ENCODE measurements at places on chromosomes 7 and 10. TPM values are rescaled to one million over a fixed set of nuclear protein-coding genes. Genes with fewer than 3 reads are reported as not detected.

GRCh38 chr10:88232029-88232895, 350.9 kb downstream of the RNLS start:
- DNase-seq: no peak

- no peak for DNase-seq
Measured at GRCh38 chr10:95761939-95762492, 6.1 kb downstream of the ENTPD1 start.

DNA sequence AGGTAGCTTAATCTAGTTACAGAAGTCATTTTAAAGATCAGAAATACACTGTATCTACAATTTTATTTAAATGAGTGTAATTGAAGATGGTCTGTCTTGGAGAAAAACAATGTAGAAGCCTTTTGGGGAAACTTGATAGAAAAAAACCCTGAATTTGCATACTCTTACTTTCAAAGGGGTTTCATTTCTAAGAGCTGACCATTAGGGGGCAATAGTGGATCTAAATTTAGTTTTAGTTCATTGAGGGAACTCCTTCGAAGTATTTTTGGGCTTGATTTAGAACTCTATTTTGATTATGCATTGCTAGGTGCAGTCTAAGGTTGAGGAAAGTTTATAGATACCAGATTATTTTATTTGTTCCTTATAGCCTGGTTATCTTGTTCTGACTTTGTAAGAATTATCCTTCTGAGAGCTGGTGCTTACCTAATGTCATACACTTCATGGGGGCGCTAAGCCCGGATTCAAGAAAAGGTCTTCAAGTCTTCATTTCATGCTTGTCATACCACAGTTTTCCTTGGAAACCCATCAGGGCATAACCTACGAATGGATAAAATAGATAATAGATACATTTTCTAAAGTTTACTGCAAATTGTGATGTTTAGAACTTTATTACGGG, 69.1 kb upstream of the MXI1 start:
- no peak for DNase-seq

- DNase-seq: peak; percentile 42
Measured at GRCh38 chr10:68550747-68551411, 9.3 kb upstream of the TET1 start.

GRCh38 chr7:3082831-3083230, 39.2 kb upstream of the CARD11 start:
- DNase-seq: no peak

The ZNF503 gene
- total RNA-seq: 16.8 TPM

The SMKR1 gene
- not detected for total RNA-seq

The KLLN gene
- total RNA-seq: 1.0 TPM

The C10orf62 gene
- total RNA-seq: not detected

GRCh38 chr10:47359626-47360418, 11.7 kb downstream of the RBP3 start:
- DNase-seq: no peak

DNA sequence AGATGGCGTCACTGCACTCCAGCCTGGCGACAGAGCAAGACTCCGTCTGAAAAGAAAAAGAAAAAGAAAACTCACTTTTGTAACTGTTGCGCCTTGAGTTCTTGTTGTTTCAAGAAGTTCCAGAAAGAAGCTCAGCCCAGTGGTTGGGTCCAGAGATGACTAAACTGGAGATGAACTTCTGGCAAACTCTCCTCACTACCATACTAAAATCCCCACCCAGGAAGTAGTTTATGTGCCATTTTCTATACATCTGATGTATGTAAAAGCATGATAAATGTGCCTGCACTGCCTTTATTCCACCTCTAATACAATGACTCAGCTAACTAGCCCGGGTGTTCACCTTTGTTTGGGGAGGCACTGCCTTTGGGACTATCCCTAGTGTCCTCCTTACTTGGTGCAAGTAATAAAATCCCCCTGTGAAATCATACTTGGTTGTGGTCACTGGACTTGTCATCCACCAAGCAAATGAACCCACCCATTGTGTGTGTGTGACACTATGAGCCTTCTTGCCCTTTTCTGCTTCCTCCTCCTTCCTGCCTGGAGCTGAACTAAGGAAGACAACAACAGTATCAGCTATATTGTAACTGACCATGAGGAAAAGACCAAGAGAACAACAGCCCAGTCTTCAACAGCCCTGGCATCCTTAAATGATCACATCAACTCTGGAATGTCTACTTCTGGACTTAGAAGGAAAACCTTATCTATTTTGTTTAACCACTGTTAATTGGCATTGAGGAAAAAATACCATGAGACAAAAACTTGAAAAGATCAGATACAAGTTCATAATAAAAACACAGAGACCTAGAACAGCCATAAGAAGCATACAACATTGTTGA, 33.6 kb downstream of the JMJD1C start:
- DNase-seq: no peak

DNA sequence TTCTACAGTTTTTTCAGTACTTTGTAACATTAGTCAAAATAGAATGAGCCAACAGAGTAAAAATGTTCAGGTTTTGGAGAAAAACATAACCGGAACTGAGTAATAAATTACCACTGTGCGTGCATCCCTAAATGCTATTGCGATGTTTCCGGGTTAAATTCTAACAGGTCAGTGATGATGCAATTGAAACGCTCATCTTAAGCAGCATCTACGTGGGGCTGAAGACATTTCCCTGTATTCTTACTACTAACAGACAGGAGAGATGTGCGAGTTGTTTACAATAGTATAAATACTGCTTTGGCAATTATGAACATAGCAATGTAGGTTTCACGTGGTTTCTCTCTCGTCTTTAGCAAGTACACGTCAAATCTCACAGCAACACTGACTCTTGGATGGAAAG, 149.4 kb downstream of the USP6NL start:
- no peak for DNase-seq

- peak; percentile 68 for DNase-seq
Measured at GRCh38 chr10:69845574-69846292, 44.0 kb downstream of the COL13A1 start.

The AKR1B1 gene
- 87.8 TPM for total RNA-seq

GRCh38 chr10:91198781-91199180, 21.7 kb upstream of the PCGF5 start:
- DNase-seq: peak; percentile 34

The PKD1L1 gene
- 0.14 TPM for total RNA-seq

GRCh38 chr10:6516281-6516928, 63.7 kb downstream of the PRKCQ start:
- no peak for DNase-seq

The AOC1 gene
- 0.68 TPM for total RNA-seq

DNA sequence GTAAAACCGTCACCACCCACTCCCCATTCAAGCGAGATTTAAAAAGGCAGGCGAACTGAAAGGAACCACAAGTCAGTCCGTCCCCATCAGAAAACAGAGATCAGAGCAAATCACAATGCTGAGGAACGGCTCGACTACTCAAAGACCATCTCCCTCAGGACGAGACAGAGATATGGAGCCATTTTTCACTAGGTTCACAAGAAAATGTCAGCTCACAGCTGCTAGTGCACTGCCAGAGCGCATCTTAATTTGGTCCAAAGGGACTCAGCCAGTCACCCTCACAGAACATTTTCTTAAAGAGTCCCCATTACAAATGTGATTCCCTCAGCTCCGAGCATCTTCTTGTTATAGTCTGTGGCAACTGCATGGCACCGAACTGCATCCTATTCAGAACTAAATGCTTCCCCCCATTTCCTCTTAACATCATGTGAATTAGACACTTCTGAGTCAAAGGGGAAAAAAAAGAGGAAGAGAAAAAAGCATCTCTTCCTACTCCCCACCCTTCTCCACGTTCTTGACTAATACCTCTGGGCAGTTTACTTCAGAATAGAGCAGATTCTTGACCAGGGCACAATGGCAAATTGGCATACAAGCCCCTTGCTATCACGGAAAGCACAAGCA, 683.9 kb downstream of the MAGI2 start:
- DNase-seq: no peak

The TDRD1 gene
- not detected for total RNA-seq

- DNase-seq: no peak
Measured at GRCh38 chr7:128783143-128783861, 7.7 kb upstream of the OPN1SW start.

DNA sequence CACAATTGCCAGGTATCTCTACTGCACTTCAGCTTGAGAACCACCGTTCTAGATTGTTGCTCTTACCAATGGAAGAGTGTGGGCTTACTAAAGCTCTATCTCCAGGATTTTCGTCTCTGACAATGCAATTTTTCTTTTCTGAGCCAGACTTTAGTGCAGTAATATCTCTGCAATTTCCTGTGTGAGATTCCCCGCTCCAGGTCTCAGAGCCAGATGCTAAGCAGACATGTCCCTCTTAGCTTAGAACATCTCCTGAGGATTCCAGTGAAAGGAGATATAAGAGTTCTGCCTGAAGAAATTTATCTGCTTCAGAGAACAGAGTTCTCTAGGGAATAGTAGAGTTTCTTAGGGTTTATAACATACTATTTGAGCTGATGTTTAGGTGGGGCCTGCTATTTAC, 82.0 kb downstream of the SND1 start:
- DNase-seq: no peak

The AVPI1 gene
- 17.2 TPM for total RNA-seq

The FAM171A1 gene
- total RNA-seq: 32.0 TPM

The PPIF gene
- 80.6 TPM for total RNA-seq

DNA sequence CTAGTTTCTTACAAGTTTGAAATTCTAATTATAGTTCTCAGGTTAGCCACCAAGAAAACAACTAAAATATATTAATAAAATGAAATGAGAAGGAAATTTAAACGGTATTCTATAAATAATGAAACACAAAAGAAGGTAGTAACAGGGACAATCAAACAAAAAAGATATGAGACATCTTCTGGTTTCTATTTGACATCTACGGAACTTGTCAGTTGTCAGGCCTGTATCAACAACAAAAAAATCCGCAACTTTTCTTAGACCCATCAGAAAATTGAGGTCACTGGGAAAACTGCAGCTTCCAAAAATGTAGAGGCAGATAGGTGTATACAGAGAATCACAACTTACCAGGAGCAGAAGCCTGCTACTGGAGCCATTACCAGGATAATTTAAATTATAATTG, 70.6 kb downstream of the ZPBP start:
- no peak for DNase-seq

DNA sequence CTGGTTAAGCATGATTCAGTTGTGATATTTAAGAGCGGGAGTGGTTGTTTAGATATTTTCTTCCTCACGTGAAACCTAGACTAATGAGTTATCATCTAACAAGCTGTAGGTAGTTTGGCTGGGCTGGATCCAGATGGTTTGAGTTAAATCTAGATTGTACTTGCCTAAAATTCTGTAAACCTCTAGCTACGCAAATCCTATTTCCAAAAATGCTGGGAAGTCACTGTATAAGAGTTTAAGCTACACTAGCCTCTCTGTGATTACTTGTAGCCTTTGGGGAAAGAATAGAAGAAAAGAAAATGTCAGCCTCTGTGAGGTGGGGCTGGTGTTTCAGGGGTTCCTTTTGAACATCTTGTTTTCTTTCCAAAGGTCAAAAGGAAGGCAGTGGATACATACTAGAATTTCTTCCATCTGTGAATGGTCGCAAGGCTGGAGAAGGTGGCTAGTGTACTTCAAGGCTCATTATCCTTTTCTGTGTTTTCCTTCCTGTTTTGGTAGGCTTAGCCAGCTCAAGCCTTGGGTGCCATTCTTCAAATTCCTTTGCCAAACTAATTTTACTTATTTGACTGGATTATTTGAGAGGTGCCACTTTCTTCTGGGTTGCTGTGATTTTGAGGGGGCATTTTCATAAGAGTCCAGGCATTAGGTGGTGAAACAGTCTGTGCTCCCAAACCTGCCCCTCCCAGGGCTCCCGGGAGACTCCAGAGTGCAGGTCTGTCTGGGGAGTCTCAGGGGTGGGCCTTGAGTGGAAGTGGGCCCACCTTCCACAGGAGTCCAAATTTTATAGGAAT, 5.2 kb upstream of the EN2 start:
- DNase-seq: no peak

DNA sequence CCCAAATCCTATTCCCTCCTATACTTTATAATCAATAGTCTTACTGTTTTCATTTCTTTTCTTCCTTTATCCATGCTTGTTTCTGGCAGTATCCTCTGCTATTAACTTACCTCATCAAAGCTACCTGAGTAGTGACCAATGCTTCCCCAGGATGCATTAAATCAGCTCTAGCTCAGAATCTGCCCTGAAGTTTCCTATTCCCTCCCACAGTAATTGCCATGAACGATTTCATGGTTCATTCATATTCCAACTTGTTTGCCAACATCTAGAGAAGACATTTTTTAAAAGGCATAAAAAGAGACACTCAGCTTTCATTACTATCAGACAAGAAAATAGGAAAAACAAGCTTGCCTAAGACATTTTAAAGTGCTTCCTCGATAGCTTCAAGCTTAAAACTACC, 42.3 kb downstream of the COA1 start:
- no peak for DNase-seq

The TES gene
- 269 TPM for total RNA-seq
